ENCODE measurements at places on chromosomes 13 and 19.

DNA sequence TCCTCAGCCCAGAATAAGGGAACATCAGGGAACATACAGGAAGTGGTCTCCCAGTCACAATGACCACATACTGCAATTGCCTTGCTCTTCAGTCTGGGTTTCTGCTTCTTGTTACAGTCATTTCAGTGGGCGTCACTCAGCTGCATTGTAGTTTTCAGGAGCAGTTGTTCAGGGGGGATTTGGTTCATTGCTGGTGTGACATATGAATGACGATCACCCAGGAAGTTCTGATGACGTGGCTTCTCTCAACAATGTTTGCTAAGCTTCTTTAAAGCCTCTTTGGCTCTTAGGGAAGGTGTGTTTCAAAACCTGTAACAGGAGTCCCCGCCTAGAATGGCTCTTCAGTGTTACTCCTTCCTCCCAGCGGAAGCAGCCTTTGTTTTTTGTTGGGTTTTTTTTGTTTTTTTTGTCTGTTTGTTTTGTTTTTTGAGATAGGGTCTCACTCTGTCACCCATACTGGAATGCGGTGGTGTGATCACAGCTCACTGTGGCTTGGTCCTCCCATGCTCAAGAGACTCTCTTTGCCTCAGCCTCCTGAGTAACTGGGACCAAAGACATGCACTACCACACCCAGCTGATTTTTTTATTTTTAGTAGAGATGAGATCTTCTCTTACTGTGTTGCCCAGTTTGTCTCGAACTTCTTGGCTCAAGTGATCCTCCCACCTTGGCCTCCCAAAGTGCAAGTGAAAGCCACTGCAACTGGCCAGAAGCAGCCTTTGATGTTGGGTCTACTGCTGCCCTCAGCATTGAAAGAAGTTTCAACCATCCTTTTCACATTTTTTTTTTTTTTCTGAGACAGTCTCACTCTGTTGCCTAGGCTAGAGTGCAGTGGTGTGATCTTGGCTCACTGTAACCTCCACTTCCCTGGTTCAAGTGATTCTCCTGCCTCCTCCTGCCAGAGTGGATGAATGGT, 1.4 kb upstream of the SCEL start:
- no peak for DNase-seq

- no peak for DNase-seq
Measured at GRCh38 chr13:38418286-38418685, 68.6 kb downstream of the UFM1 start.

- no peak for DNase-seq
Measured at GRCh38 chr13:23488442-23488841, 54.9 kb upstream of the SACS start.

DNA sequence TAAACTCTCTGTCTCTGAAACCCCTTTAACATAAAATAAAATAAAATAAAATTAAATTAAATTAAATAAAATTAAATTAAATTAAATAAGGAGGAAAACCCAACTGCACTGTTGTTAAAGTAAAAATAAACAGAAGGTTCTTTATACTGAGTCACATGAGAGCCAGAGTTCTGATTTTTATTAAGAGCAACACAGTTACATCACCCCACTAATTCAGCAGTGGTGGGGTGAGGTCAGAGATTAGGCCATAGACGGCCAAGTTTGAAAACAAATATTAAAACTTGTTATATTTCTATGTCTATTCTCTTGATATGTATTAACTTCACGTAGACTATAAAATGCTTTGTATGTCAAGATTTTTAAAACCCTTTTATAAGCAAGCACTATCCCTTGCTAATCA, 59.5 kb downstream of the MYCBP2 start:
- no peak for DNase-seq

- no peak for DNase-seq
Measured at GRCh38 chr13:94917824-94918223, 205.5 kb upstream of the SOX21 start.
